KBM-7 (cell line): ENCODE measurements at places on chromosomes 6 and 20.

DNA sequence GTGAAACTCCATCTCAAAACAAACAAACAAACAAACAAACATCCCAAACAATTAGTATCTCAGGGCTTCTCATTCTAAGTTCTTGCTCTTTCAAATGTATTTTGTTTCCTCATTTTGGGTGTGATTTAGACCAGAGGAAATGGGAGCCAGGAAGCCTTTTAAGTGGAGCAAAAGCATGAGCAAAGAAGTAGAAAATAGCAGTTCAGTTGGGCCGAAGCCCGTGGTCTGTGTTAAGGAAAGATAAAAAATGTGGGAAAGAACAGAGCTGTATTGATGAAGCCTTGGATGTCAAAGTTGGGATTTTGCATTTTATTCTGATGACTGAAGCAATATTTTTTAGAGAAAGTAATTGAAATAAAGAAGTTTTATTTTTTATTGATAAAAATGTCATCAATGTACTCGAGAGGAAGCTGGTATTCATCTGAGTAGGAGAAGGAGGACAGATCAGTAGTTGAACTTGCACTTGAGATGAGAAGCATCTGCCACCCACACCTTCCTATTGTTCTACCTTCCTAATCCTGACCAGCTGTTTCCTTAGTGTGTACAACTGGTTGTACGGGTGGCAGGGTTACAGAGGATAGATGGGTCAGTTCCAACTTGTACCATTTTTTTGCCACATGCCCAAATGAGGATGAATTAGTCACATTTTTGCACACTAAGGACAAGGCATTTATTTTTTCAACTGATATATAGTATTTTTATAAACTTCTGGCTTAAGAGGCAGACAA lies 56.1 kb downstream of the KIAA0408 start:
- no peak for DNase-seq

DNA sequence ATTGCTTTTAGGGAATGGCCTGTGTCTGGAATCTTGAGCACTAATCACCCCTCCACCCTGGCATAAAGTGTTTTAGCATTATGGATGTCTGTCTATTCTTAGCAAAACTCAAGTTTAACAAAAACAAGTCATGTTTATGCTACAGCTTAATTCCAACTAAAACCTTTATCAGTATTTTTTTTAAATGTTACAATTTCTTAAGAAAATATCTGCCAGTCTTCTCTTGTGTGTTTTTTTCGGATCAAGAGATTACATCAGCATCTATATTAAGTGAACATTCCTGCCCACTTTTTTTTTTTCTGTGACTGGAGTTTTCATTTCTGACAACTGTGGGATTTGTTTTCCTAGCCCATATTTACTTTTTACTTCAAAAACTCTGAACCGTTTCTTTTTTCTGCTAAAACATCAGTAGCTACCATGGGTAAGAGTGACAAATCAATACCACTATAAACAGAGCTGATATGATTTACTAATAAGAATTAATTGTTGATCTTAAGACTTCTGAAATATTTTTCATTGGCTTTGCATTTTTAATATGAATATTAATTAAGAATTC lies 94.3 kb downstream of the EDN1 start:
- DNase-seq = no peak

DNA sequence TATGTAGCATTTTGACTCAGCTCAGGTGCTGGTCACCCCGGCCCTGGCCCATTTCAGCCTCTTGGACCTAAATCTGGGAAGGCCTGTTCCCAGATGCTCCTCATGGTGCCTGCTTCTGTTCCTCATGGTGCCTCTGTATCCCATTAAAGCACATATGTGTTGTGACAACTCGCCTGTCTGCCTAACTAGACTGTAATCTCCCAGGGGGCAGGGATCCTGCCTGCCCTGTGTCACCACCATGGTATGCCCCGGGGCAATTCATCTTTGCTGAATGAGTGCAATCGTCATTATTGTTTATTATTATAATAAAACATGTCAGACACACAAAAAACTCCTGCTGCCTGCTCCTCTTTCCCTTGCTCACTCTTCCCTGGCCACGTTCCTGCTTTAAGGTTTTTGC lies 62.0 kb downstream of the ZFP64 start:
- no peak for DNase-seq

GRCh38 chr6:119171088-119171841 lies 92.8 kb upstream of the FAM184A start:
- DNase-seq = no peak

- no peak for DNase-seq
These were observed 15.6 kb upstream of the NELFCD start for GRCh38 chr20:58965270-58966064.

- peak; percentile 87 for DNase-seq
These were observed 44.1 kb upstream of the GRM4 start for GRCh38 chr6:34189806-34190503.

- no peak for DNase-seq
These were observed 3.8 kb downstream of the HLA-DPB1 start for GRCh38 chr6:33079580-33079979.

DNA sequence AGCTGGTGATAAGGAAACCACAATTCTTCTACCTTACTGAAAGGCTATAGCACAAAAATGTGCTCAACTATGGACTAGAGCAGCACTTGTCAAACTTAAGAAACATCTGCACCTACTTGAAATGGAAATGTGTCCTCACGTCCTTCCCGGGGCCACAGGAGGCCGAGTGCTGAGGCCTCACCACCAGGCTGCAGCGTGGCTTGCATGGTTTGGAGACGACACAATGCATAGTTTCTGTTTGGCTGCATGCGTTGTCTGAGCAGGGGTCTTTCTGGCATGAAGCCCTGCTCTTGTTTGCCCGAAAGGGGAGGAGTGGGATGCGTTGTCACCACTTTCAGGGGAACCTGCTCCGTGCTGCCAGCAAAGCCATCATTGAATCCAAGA lies 228.8 kb downstream of the TTLL2 start:
- DNase-seq = no peak

DNA sequence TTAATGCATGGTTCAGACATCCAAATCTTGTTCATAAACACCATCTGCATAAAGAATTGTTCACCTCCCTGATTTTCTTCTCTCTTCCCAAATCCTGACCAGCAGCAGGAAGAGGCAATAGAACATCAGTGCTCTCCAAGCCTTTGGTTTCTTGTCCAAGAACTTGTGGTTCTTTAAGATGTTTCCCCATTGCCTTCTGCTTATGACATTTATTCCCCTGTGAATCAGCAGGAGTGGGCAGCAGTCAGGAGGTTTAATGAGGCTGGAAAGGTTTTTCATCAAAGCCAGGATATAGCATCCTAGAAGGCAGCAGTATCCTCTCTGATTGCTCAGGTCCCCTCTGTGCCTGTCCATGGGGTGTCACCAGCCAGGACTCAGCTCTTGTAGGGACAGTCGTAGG lies 5.3 kb downstream of the HDDC2 start:
- DNase-seq = no peak

DNA sequence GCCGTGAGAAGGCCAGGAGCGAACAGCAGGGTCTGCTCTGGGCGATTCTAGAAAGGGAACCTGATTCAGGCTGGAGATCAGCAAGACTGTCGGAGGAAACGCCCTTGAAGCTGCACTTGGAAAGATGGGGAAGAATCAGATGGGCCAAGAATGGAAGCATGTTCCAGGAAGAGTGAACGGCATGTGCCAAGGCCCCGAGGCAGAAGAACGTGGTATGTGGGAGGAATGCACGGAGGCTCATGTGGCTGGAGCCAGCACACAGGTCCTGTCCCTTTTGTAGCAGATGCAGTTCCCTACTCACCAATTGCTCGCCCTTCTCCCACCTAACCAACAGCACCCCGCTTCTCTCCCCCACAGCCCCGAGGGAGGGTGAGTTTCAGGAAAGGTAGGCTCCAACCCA lies 180.6 kb downstream of the TFAP2C start:
- no peak for DNase-seq

- DNase-seq = no peak
These were observed 329.3 kb downstream of the NRN1 start for GRCh38 chr6:5677219-5678000.

DNA sequence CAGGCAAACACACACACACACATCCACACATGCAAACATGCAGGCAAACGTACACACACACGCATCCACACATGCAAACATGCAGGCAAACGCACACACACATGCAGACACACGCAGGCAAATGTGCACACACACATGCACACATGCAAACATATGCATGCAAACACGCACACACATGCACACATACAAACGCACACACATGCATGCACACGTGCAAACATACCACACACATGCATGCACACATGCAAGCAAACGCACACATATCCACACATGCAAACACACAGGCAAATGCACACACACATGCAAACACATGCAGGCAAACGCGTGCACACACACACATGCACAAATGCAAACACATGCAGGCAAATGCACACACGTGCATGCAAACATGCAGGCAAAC lies 46.9 kb upstream of the RIN2 start:
- no peak for DNase-seq

DNA sequence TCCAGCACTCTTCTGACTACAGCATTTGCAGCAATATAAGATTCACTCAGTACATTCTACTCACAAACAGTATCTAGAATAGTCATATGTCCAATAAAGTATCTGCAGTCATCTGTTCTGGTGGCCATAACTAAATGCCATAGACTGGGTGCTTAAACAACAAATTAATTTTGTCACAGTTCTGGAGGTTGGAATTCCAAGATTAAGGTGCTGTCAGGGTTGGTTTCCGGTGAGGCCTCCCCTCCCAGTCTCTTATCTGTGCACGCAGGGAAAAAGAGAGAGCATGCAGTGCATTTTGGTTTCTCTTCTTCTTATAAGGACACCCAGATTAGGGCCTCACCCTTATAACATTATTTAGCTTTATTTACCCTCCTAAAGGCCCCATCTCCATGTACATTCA lies 21.3 kb upstream of the NUS1 start:
- no peak for DNase-seq

DNA sequence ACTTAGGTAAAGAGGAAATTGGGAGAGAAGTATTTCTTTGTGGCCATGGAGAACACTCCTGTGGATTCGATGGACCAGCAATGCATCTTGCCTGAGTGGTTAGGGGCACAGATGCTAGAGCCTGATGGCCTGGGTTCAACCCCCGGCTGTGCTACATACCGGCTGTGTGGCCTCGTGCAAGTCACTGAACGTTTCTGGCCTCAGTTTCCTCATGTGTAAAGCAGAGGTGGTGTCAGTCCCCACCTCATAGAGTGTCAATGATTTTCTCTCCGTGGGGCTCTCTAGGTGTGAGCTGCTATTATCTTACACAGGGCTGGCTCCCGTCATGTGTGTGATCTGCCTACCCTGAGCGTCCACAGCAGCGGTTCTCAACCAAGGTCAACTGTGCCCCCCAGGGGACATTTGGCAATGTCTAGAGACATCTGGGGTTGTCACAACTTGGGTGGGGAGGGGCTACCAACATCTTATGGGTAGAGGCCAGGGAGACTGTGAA lies 50.0 kb upstream of the PTPN1 start:
- no peak for DNase-seq

DNA sequence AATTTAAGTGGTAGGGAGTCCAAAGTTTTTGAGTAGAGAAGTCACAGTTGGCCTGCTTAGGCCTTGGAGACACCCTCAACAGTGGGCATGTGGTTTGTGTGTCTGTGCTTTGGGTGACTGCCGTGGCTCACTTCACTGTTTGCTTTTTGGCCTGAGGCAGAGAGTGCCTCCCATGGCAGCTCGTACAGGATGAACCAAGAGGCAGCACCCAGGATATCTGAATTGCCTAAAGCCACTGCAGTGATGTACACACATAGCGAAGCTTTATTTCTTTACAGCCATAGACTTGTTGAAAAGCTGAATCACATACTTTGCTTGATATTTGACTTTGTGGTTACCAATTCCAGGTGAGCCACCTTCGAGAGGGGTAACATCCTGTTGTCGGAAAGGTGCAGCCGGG lies 21.6 kb downstream of the RREB1 start:
- DNase-seq = no peak

DNA sequence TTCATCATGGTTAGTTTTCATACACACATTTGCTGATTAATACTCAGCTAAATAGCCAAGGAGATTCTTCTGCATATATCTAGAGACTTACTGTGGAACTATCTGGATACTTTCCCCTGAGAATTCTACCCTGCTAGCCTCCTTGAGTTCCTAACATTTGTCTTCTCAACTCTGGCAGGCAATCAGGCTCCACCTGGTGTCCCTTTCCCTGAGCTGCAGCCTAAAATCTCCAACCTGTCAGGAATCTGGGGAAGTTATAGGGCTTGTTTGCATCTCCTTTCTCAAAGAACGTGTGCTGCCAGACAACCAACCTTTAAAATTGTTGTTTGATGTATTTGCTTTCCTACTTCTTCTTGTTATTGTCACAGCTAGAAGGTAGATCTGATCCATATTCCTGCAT lies 73.4 kb downstream of the FUT9 start:
- DNase-seq = peak; percentile 16

DNA sequence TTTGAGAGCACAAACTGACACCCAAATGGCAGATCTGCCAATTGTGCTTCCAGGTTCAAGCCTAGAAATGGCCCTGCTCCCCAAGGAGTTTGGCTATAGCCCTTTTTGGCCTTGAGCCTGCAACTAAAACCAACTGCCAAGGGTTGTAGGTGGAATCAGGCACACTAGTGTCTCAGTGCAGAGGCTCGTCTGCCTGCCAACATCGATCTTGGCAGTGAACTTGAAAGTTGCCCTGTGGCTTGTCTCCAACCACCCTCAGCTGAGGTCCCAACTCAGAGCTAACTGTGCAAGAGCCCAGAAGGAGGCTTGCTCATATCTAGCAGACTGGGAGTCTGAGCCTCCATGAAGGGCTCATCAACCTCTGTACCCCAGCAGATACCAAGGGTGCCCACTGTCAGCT lies 92.7 kb upstream of the GLP1R start:
- no peak for DNase-seq

- no peak for DNase-seq
These were observed 30.3 kb upstream of the CALHM6 start for GRCh38 chr6:116430860-116431259.

DNA sequence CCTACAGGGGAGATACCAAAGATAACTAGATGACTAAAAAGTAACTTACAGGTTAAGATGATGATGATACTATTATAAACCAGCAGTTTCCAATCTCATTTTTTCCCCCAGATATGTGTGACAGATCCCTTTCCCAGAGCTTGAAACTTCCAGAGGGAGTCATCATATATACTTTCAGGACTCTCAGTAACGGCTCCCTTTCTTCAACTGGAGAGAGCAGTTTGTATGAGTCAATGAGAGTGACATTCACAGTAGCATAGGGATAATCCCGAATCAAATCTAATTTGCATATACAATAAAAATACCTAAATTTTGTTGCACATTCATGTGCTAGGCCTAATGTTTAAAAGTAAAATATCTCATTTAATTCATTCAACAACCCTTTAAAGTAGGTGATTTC lies 29.7 kb downstream of the IGF2R start:
- DNase-seq = no peak

- no peak for DNase-seq
These were observed 145.6 kb downstream of the TBX18 start for GRCh38 chr6:84618836-84619235.
